ENCODE measurements at places on chromosomes 7 and 10.

GRCh38 chr7:116229366-116229765 is 19.0 kb downstream of the TES start:
- DNase-seq = no peak

- DNase-seq = no peak
Observed at GRCh38 chr10:100132427-100132826, 50.8 kb upstream of the CPN1 start.

DNA sequence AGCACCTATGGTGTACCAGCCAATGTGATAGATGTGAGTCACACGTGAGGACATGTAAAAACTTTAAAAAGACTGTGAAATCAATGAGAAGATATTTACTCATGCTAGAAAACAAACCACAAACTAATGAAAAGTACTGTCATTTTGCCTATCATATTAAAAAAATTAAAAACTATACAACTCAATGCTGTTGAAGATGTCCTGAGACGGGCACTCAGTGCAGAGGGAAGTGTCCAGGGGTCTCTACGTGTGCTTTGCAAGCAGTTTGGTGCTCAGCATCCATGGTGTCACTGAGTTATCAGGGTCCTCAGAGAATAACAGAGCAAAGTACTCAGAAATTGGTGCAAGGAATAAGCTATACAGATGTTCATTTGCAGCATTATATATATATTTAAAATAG is 162.3 kb downstream of the HECW1 start:
- DNase-seq = no peak

DNA sequence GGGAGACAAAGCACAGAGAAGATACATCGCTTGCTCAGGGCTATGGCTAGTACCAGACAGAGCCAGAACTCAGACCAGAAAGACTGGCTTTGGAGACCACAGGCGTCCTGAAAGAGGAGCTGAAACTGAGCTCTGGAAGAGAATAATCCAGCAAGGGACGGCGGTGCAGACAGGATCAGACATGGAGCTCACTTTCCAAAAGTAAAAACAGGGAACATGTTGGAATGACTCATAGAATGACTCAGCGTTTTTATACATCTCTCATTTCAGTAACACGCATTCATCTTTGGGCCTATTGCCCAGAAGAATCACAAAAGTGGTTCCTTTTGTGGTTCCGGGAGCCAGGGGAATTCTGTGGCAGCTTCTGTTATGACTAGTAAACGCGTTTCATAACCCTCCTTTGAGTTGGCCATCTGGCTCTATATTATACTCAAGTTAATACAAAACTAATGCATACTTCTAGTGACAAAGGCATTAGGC is 37.2 kb downstream of the PLEKHS1 start:
- DNase-seq = no peak

GRCh38 chr7:114062810-114063209 is 144.0 kb upstream of the PPP1R3A start:
- DNase-seq = no peak

GRCh38 chr7:70698219-70698832 is 433.6 kb upstream of the GALNT17 start:
- DNase-seq = no peak

DNA sequence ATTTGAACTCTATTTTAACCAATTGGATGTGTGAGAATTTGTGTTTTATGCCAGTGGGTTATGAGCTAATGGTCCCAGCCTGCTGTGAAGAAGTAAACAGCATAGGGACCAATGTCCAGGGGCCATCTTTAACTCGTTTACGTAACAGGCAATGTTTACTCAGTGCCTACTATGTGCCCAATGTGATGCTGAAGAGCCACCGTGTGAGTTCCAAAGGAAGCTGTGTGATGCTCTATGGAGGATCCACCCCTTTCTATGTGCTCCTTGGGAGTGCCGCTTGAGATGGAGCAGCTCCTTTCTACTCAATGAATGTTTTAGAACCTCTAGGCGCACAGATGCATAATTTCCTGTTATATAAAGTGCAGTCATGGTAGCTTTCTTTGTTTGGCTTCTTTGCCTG is 21.3 kb downstream of the DYNC1I1 start:
- no peak for DNase-seq

GRCh38 chr10:127738512-127739424 is 1.8 kb downstream of the FOXI2 start:
- no peak for DNase-seq
